Activated naive CD4-positive, alpha-beta T cell treated with anti-CD3 and anti-CD28 coated beads, Interleukin-2, amount 50 U/mL, for 16 hours (primary cell): ENCODE measurements at places on chromosomes 3 and 15.
A peak's percentile ranks its signal among the peaks of the same experiment; 100 is the strongest.

- DNase-seq: no peak
Measured at GRCh38 chr3:63687278-63688225, 35.1 kb downstream of the SNTN start.

DNA sequence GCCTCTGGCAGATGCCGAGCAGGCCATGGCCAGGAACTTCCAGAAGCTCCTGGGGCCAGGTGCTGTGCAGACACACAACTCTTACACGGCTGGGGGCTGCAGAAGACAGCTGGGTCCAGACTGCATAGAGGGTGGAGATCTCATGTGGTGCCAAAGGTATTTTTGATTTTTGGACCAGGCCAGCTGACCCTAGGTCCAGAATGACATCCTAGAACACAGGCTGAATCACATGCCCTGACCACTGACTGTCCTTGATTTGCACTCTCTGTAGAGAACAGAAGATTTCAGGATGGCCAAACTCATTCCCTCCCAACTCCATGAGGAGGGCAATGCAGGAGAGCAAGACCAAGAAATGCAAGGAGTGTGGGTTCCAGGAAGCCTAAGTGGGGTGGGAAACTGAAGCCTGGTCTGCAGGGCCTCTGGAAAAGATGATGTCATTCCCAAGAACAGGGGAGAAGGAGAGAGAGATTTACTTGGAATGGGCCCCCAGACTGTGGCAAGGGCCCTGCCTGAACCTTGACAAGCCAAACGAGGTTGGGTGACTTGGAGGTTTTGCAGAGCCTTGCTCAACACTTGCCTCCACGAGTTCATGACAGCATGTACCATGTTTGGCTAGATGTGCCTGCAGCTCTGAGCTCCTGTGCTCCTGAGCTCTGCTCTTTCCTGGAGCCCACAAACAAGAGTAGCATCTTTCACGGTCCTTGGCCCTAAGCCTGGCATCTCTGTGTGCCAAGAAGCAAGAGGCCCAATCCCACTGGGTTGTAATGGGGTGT lies 38.5 kb upstream of the CTSH start:
- no peak for DNase-seq

GRCh38 chr3:134013280-134013679 lies 16.4 kb downstream of the SLCO2A1 start:
- no peak for DNase-seq

DNA sequence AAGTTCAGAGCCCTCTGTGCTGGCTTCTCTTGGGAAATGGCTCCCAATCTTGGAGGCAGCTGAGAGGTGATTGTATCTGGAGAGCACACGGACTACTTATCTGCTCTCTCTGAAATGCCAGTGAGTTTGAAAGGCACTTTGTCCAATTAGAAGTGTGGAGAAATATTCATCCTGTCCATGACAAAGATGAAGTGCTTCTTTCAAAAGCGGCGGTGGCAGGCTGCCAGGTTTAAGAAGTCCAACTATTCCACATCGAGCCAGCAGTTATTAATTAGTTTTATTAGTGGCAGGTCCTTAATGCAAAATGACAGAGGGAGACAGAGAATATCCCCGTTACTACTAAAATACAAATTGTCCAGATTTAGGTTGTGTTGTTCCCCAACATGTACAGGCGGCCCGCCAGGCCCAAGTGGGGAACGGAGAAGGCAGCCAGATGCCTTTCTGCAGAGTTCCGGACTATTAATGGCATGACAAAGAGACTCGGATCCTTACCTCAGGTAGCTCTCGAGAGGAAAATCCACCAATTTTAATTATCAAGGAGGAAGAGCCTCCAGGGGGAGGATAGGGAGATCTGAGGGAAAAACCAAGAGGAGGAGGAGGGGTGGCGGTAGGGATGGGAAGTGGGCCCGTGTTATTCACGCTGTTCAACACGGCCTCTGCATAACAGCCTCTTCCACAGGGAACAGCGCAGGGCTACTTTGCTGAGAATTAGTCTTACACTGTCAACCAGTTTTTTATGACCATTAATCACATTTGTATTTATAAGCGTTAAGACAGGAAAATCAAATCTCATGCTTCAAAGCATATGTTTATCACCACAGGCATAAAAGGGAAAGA lies 42.0 kb downstream of the RORA start:
- DNase-seq: no peak

DNA sequence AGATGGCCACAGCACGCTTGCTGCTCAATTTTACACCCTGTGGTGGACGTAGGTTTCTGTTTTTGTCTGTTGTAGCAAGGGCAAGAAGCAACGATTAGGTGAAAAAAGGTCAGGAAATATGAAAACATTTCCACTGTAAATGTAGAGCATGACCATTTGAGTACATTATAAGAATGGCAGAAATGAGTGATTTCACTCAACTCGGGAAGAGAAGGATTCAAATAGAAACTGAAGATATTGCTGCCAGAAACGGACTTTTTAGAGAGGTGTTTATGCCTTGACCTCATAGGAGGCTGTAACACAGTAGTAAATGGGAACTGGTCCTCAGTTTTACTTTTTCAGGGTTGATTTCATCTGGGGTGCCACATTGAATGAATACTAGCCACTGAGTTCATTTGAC lies 33.1 kb upstream of the GASK1A start:
- no peak for DNase-seq

DNA sequence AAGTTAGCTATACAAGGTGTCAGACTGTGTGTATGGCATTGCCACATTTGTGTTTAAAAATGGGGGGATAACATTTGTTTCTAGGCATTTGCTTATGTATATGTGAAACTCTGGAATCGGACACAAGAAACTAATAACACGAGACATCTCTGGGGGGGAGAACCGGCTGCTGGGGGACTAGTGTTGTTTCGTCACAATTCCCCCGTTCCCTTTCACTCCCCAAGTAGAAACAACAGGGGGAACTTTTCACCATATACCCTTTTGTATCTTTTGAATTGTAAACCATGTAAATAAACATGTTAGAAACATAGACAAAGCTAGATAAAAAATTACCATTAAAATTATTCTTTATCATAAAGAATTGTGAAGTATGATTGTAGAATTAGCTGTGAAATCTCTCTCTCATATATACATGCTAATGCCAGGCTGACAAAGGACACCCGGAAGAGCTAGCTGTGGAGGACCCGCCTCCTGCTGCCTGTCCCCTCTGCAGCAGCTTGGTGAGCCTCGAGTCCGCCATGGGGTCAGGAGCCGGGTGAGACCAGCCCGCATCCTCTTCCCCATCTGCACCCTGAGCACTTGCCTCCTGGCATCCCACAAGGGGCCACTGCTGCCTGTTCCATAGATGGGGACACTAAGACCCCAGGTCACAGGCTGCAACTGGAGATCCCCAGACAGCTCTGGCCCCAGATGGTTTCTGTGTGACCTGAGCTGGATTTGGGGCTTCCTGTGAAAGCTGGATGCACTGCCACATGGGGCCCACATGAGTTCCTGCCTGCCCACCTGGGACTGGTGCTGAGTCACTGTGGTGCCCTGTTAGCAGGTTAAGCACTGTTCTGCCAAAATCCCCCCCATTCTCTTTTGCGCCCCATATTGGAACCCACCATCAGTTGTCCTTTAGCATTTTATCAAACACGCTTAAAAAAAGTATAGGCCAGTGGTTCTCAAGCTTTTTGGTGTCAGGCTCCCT lies 91.6 kb downstream of the IQSEC1 start:
- no peak for DNase-seq

- no peak for DNase-seq
Measured at GRCh38 chr15:64430000-64430735, 30.2 kb upstream of the ZNF609 start.

- peak; percentile 86 for DNase-seq
Measured at GRCh38 chr15:69394556-69395282, 19.4 kb upstream of the KIF23 start.
